ENCODE measurements at places on chromosomes 4 and X. TPM values are rescaled to one million over a fixed set of nuclear protein-coding genes. Genes with fewer than 3 reads are reported as not detected.

DNA sequence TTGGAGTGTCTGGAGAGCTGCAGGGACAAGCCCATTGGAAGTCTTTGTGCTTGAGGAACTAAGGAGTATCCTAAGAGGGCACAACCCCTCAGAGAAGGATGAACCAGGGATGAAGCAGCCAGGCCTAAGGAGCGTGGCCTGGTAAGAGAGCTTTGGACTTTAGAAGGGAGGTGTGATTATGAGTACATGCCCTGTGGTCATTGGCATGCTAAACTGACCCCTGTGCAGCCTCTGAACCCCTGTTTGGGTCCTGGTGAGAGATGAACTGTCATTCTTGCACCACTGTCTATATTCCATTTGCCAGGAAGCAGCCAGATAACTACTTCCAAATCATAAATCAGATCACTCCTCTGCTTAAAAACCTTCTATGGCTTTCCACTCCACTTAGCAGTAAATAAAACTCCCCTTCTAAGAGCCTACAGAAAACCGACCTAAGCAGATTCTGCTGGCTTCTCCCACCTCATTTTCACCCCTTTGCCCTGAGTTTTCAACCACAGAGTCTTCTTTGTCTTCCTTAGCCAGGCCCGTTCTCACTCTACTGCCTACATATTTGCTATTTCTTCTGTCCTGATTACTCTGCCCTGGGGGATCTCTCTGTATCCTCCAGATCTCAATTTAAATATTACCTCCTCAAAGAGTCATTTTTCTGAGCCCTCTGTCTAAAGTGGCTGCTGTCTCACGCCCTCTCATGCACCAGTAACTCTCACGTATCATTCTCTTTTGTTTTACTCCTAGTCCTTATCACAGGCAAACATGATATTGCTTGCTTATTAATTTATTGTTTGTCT is 56.7 kb downstream of the MID1IP1 start:
- H3K4me1 ChIP-seq, result no peaks in the 10 kb centered on the region
- no peak overlapping the region for H3K4me3 ChIP-seq
- no peaks in the 10 kb centered on the region for H3K27me3 ChIP-seq
- H3K27ac ChIP-seq, result no peak overlapping the region
- no peaks in the 10 kb centered on the region for H3K36me3 ChIP-seq

GRCh38 chr4:140300271-140300970 is 73.0 kb upstream of the SCOC start:
- no peaks in the 10 kb centered on the region for H3K27me3 ChIP-seq
- no peaks in the 10 kb centered on the region for H3K36me3 ChIP-seq
- no peak for DNase-seq
- peaks cover under 1% of the 10 kb centered on the region for H3K4me1 ChIP-seq
- no peak overlapping the region for H3K4me3 ChIP-seq

DCLK2 gene
- total RNA-seq, result 18.6 TPM

- DNase-seq, result no peak
- H3K27ac ChIP-seq, result no peak overlapping the region
- no peak overlapping the region for H3K4me3 ChIP-seq
- no peaks in the 10 kb centered on the region for H3K27me3 ChIP-seq
- no peaks in the 10 kb centered on the region for H3K36me3 ChIP-seq
Observed at GRCh38 chr4:7787067-7787466, 152.6 kb downstream of the AFAP1 start.

DNA sequence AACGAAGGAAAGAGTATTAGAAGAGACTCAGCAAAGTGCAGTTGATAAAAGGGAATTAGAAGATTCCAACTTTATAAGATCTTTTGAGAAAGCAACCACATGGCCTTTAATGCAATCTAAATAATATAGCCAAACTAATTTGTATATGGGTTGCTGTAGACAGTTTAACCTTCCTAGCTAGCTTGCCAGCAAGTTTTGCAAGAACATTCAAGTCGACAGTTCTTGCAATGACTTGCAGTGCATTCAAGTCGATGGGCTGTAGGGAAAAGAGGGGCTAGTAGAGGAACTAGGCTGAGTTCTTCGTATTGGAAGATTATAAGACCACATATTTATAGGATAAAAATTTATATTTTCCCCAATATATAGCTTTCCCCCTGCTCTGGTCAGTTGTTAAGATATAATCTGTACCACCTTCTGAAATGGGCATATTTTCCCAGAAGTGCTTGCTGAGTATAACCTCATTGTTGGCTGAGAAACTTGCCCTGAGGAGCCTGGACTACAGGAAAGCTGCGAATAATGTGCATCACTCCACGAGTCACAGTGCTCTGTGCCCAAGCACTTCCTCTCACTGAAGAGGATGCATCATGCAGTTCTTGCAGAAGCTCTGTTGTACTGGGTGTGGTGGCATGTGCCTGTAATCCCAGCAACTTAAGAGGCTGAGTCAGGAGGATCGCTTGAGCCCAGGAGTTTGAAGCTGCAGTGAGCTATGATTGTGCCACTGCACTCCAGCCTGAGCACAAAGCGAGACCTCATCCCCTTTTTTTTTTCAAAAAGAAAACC is 56.7 kb downstream of the DOCK11 start:
- H3K4me1 ChIP-seq, result no peaks in the 10 kb centered on the region
- H3K36me3 ChIP-seq, result no peaks in the 10 kb centered on the region
- DNase-seq, result no peak
- H3K27me3 ChIP-seq, result no peaks in the 10 kb centered on the region

DNA sequence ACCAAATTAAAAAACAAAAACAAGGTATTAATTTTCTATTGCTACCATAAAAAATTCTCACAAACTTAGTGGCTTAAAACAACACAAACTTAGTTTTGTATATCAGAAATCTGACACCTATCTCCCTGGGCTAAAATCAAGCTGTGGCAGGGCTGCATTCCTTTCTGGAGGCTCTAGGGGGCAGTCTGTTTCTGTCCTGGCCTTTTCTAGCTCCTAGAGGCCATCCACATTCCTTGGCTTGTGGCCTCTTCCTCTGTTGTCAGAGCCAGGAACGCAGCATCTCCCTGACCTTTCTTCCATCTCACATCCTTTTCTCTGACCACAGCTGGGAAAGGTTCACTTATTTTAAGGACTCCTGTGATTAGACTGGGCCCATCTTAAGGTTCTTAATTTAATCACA is 38.9 kb upstream of the TLR2 start:
- H3K4me1 ChIP-seq, result no peaks in the 10 kb centered on the region
- H3K4me3 ChIP-seq, result no peak overlapping the region
- DNase-seq, result no peak
- H3K27ac ChIP-seq, result no peak overlapping the region
- H3K27me3 ChIP-seq, result no peaks in the 10 kb centered on the region

PAK3 gene
- total RNA-seq, result 6.7 TPM

- no peaks in the 10 kb centered on the region for H3K36me3 ChIP-seq
- H3K4me1 ChIP-seq, result peaks cover 6% of the 10 kb centered on the region
- DNase-seq, result no peak
- peaks cover 25% of the 10 kb centered on the region for H3K27me3 ChIP-seq
- H3K27ac ChIP-seq, result no peak overlapping the region
- peak overlapping the region; percentile 19 for H3K4me3 ChIP-seq
Observed at GRCh38 chr4:153788051-153788412, 851 bp downstream of the SFRP2 start.

GRCh38 chr4:147594578-147594977 is 22.6 kb upstream of the TMEM184C start:
- no peaks in the 10 kb centered on the region for H3K4me1 ChIP-seq
- H3K4me3 ChIP-seq, result no peak overlapping the region
- no peaks in the 10 kb centered on the region for H3K36me3 ChIP-seq
- no peak for DNase-seq

- no peaks in the 10 kb centered on the region for H3K4me1 ChIP-seq
- no peak overlapping the region for H3K4me3 ChIP-seq
- DNase-seq, result no peak
Observed at GRCh38 chr4:121698236-121698671, 1.5 kb upstream of the ANXA5 start.

DNA sequence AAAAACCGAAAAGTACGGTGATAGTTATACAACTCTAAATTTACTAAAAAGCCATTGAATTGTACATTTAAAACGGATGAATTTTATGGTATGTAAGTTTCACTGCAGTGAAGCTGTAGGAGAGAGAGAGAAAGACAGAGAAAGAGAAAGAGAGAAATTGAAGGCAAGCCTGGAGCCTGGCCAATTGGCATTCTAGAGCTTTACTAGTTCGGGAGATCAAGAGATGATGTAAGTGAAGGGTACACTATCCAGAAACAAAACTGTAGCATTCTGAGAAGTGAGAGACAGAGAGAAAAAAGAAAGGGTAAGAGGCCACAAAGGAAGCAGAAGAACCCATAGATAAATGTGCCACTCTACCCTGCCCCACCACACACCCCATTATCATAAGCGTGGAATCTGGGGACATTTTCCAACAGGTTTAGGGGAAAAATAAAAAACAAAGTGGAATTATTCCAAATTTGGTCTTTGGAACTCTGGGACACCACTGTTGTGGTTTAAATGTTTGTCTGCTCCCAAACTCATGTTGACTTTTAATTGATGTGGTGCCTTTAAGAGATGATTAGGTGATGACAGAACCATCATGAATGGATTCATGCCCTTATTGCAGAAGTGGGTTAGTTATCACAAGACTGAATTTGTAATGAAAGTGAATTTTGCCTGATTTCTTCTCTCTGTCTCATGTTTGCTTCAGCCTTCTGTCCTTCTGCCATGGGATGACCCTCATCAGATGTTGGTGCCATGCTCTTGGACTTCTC is 123.0 kb upstream of the PLS3 start:
- no peaks in the 10 kb centered on the region for H3K4me1 ChIP-seq
- H3K27me3 ChIP-seq, result no peaks in the 10 kb centered on the region
- no peaks in the 10 kb centered on the region for H3K36me3 ChIP-seq
- H3K4me3 ChIP-seq, result no peak overlapping the region
- no peak overlapping the region for H3K27ac ChIP-seq
- no peak for DNase-seq

PABPC1L2B gene
- 2.0 TPM for total RNA-seq

- no peaks in the 10 kb centered on the region for H3K36me3 ChIP-seq
- H3K27ac ChIP-seq, result no peak overlapping the region
- no peak for DNase-seq
- no peaks in the 10 kb centered on the region for H3K4me1 ChIP-seq
Observed at GRCh38 chr4:156188596-156188995, 234.9 kb upstream of the CTSO start.

- no peaks in the 10 kb centered on the region for H3K27me3 ChIP-seq
- H3K4me3 ChIP-seq, result no peak overlapping the region
- H3K4me1 ChIP-seq, result peaks cover 6% of the 10 kb centered on the region
- no peaks in the 10 kb centered on the region for H3K36me3 ChIP-seq
- H3K27ac ChIP-seq, result no peak overlapping the region
- DNase-seq, result no peak
Observed at GRCh38 chr4:8502371-8502770, 61.8 kb downstream of the TRMT44 start.

GRCh38 chr4:123555233-123555806 is 158.7 kb downstream of the SPRY1 start:
- no peak overlapping the region for H3K4me3 ChIP-seq
- peak; percentile 92 for DNase-seq

- H3K27me3 ChIP-seq, result no peaks in the 10 kb centered on the region
- H3K27ac ChIP-seq, result no peak overlapping the region
Observed at GRCh38 chrX:147069926-147070325, 255.4 kb upstream of the CXorf51A start.

PNMA3 gene
- 0.27 TPM for total RNA-seq

- H3K27ac ChIP-seq, result no peak overlapping the region
- no peak overlapping the region for H3K4me3 ChIP-seq
- no peak for DNase-seq
- H3K4me1 ChIP-seq, result no peaks in the 10 kb centered on the region
- no peaks in the 10 kb centered on the region for H3K36me3 ChIP-seq
Observed at GRCh38 chr4:172411149-172411548, 597.9 kb downstream of the GALNTL6 start.

ZNF41 gene
- total RNA-seq, result 12.3 TPM

PLP2 gene
- total RNA-seq, result 24.3 TPM

- H3K27ac ChIP-seq, result no peak overlapping the region
- H3K4me3 ChIP-seq, result no peak overlapping the region
- no peak for DNase-seq
- H3K27me3 ChIP-seq, result no peaks in the 10 kb centered on the region
- H3K4me1 ChIP-seq, result no peaks in the 10 kb centered on the region
- H3K36me3 ChIP-seq, result no peaks in the 10 kb centered on the region
Observed at GRCh38 chr4:114277690-114278089, 298.2 kb upstream of the ARSJ start.

DNA sequence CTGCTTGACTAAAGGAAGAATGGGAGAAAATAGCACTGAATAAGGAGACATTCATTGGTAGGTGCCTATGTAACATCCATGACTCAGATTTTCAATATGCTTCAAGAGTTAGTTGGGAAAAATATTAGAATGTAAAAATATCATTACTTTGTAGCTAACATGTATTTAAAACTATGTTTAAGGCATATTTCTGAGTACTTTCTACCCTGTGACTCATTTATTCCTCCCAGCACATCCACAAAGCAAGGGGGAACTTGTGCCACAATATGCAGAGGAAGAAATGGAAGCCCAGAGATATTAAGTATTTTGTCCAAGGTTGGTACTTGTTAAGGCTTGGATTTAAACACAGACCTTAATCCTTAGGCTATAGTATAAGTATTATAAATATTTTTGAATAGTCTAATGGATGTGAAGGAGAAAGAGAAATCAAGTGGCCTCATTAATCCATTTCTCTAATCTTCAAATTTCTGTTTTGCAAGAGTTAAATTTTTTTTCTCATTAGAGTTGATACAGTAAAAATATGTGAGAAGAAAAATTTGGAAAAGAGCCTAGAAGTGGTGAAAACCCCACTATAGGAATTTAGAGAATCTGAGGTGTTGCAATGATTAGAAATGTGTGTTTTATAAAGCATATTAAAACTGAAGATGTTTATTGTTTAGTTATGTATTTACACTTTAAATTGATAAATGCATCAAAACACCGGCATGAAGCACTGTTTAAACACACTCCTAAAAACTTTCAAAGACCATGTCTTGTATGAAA is 149.3 kb upstream of the GYPA start:
- H3K4me3 ChIP-seq, result no peak overlapping the region
- H3K36me3 ChIP-seq, result no peaks in the 10 kb centered on the region
- H3K27me3 ChIP-seq, result no peaks in the 10 kb centered on the region
- no peak overlapping the region for H3K27ac ChIP-seq
- H3K4me1 ChIP-seq, result no peaks in the 10 kb centered on the region

ANXA10 gene
- not detected for total RNA-seq

ATP2B3 gene
- total RNA-seq, result not detected

GRCh38 chrX:84078991-84079390 is 109.0 kb downstream of the RPS6KA6 start:
- H3K4me1 ChIP-seq, result no peaks in the 10 kb centered on the region
- no peaks in the 10 kb centered on the region for H3K36me3 ChIP-seq
- H3K27ac ChIP-seq, result no peak overlapping the region
- H3K27me3 ChIP-seq, result no peaks in the 10 kb centered on the region
- DNase-seq, result no peak

EDA gene
- total RNA-seq, result 10.1 TPM

TTC29 gene
- total RNA-seq, result not detected

ATP8A1 gene
- 18.6 TPM for total RNA-seq

GRCh38 chr4:144967161-144967560 is 130.8 kb downstream of the ANAPC10 start:
- H3K36me3 ChIP-seq, result no peaks in the 10 kb centered on the region
- no peaks in the 10 kb centered on the region for H3K4me1 ChIP-seq
- no peaks in the 10 kb centered on the region for H3K27me3 ChIP-seq
- no peak overlapping the region for H3K27ac ChIP-seq
- H3K4me3 ChIP-seq, result no peak overlapping the region

GRCh38 chr4:175787948-175788347 is 24.1 kb downstream of the GPM6A start:
- H3K27ac ChIP-seq, result no peak overlapping the region
- no peaks in the 10 kb centered on the region for H3K4me1 ChIP-seq
- H3K4me3 ChIP-seq, result no peak overlapping the region
- no peaks in the 10 kb centered on the region for H3K27me3 ChIP-seq
- no peak for DNase-seq

- H3K4me3 ChIP-seq, result peak within 1 kb of the TSS; percentile 43
- no peaks in the 10 kb centered on the region for H3K4me1 ChIP-seq
- H3K27me3 ChIP-seq, result no peaks in the 10 kb centered on the region
- DNase-seq, result no peak
- no peaks in the 10 kb centered on the region for H3K36me3 ChIP-seq
Observed at GRCh38 chrX:135421932-135422809, at the start of gene SMIM10L2A. SMIM10L2A (plus strand) TSS chrX:135421944; CDS start chrX:135422132, 188 bp downstream.
